Effector memory CD4-positive, alpha-beta T cell (primary cell): ENCODE measurements at places on chromosomes 3 and 15.

- DNase-seq: no peak
Observed at GRCh38 chr15:101246824-101247745, 4.8 kb downstream of the CHSY1 start.

DNA sequence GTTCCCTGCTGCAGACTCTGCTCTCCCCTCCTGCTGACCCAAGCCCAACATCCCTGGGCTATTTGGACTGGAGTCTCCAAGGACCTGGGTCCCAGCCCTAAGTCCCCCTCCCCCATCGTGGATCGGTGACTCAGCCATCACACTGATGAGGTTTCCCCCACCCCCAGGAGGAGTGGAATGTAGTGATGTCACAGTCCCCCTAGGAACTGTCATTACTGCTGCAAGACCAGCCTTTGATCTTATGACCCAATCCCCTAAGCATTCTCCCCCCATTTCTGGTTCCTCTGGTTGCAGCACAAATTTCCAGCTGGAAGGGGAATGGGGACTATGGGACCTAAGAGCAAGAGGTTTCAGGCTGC is 63.4 kb upstream of the CSPG4 start:
- DNase-seq: no peak

DNA sequence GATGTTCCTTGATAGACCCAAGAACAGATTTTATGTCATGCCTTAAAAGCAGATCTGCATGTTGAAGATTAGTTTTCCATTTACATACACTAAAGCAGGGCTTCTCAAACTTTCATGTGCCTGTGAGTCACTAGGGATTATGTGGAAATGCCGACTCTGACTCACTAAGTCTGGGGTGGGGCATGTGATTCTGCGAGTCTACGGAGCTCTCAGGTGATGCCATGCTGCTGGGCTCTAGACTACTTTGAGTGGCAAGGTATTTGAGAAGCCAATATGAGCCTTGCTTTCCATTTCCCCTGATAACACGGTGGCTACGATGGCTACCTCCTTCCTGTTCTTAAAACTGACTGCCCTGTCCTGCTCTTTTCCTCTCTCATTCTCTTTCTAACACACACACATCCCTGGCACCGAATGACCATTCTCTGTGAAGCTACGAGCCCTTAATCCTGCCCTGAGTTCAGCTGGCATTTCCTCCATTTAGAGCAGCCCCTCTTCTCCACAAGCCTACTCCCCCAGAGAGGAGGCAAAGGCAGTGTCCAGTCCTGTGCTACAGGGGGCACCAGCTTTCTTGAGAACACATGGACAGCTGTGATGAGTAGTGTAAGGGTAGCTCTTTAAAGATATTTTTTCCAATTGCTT is 39.7 kb upstream of the PYGO1 start:
- DNase-seq: no peak

DNA sequence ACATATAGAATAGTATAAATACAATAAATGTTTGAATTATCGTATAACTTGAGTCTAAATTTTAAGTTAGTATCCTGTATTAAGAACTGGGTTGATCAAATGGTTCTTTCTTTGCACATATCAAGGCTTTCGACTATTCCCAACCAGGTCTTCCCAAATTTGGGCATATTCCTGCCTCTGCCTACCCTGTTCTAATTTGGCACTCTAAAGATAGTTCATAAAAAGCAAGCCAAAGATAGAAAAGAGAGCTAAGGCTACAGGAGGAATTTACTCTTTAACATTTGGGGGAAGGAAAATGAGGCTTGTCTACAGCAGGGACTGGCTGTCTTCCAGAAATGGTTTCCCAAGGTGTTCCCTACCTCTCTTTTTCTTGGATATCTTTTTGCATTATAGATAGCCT is 36.1 kb downstream of the SLC35A5 start:
- no peak for DNase-seq

- DNase-seq: no peak
Observed at GRCh38 chr3:117298273-117298672, 588.7 kb downstream of the TUSC7 start.

DNA sequence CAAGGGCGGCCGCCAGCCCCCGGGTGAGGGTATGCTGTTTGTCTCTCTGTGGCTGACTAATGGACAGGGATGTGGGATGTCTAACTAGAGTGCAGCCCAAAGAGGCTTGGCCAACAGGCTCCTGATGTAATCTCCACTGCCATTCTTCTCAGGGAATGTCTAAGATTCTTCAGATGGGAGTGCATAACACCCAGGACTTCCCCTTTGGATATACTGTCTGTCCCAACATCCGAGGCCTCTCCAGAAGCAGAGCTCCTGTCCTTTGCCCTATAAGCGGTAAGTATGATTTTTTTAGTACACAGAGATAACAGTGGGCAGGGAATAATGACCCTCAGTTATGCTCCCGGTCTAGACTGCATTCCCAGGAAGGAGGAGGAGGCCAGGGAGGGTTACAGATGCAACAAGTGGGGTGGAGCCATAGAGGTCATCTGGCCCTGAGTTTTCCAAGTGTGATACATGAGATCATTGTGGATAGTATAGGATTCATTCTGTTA is 62.5 kb upstream of the SLCO2A1 start:
- DNase-seq: no peak

DNA sequence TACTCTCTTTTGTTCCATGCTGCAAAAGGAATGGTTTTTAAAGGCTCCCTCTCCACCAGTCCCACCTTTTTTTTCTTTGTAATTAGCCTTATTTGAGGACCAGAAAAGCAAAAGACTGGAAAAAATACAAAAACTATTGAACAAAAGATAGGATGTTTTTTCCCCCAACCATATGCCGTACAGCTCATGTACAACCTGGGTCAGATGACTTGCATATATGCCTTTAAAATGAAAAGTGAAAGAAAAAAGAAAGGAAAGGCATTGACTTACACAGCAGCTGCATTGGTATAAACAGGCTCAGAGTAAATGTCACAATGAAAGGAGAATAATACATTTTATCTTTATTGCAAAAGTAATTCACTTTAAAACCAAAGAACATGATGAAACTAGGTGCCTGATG is 69.5 kb upstream of the CMC1 start:
- DNase-seq: no peak

- no peak for DNase-seq
Observed at GRCh38 chr3:34793057-34793456, 846.3 kb upstream of the ARPP21 start.

DNA sequence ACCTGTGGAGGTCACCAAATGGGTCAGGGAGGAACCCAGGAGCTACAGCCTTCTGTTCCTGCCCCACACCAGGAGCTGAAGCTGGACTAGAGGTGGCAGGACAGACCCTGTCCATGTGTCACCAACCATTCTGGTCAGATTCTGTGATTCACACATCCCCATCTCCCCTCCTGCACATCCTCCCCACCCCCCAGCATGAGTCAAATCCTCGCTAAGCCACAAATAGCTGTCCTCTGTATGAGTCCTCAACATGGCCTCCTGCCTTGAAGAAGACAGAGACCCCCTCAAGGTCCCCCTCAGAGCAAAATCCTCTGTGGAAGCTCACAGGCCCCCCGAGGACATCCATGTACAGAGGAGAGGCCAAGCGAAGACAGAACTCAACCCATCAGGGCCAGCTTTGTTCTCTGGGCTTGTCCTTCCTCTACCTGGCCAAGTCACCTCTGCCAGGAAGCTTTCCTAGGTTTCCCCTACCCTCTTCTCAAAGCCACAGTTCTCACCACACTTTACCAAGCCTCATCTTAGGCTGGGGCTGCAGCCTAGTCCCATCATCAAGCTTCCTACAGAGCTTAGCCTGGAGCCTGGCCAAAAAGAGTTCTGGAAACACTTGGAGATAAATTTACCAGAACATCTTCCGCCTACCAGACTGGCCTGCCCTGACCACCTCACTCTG is 17.1 kb downstream of the CACNA2D2 start:
- no peak for DNase-seq

- DNase-seq: no peak
Observed at GRCh38 chr3:44445786-44446185, 31.7 kb downstream of the ZNF445 start.

DNA sequence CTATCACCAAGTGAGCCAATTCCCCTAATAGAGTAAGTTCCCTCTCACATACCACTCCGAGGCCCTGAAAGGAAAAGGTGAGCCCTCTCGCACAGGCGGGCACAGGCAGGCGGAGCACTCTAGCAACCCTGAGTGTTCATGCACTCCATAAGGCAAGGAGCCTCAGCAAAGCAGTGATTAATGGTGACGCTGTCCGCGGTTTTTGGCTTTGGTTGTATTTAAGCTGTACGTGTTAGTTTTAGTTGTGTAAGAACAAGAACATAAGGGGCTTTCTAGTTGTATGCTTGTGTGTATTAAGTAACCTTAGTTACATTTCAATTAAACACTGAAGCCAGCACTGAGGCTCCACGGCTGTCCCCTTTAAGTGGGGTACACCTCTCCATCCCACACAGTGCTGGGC is 33.1 kb downstream of the KLHL25 start:
- no peak for DNase-seq

- DNase-seq: no peak
Observed at GRCh38 chr15:58241872-58242271, 103.7 kb downstream of the AQP9 start.

GRCh38 chr3:42852441-42852840 is 23.2 kb downstream of the CYP8B1 start:
- DNase-seq: no peak
